ENCODE measurements at places on chromosomes 3 and 15.

- DNase-seq: no peak
Measured at GRCh38 chr3:13750731-13751130, 129.1 kb downstream of the WNT7A start.

- DNase-seq: no peak
Measured at GRCh38 chr3:163863146-163863545, 1215.2 kb downstream of the SI start.

- no peak for DNase-seq
Measured at GRCh38 chr15:19988094-19988660, 553.4 kb downstream of the GOLGA6L6 start.

GRCh38 chr3:30643763-30644462 is 37.5 kb downstream of the TGFBR2 start:
- no peak for DNase-seq

DNA sequence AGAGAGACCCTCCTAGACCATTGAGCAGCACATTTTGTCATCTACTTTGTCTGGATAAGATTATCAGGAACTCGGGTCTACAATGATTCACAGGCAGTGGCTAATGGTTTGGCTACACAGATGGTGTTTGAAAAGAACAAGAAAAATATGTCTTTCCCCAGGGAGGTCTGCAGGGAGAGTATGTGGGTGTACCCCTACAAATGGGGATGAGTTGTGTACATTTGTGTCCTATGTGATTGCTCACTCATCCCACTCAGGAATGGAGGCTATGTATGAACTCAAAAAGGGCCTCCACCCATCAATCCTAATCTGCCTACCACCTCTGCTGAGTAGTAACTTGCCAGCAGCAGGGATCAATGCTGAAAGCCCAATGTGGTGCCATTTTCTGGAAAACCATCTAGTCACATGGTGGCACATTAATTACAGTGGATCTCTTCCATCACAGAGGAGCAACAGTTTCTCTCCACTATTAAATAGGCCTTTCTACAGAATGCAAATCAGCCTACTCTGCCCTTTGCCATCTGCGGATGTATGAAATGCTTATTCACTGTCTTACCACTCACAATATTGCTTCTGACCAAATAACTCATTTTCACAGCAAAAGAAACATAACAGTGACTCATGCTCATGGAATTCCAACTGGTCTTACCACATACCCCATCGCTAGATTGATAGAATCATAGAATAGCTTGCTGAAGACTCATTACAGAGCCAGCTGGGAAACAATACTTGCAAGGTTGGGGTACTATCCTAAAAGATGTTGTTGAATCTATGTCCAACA is 48.3 kb upstream of the TRIM42 start:
- DNase-seq: no peak

DNA sequence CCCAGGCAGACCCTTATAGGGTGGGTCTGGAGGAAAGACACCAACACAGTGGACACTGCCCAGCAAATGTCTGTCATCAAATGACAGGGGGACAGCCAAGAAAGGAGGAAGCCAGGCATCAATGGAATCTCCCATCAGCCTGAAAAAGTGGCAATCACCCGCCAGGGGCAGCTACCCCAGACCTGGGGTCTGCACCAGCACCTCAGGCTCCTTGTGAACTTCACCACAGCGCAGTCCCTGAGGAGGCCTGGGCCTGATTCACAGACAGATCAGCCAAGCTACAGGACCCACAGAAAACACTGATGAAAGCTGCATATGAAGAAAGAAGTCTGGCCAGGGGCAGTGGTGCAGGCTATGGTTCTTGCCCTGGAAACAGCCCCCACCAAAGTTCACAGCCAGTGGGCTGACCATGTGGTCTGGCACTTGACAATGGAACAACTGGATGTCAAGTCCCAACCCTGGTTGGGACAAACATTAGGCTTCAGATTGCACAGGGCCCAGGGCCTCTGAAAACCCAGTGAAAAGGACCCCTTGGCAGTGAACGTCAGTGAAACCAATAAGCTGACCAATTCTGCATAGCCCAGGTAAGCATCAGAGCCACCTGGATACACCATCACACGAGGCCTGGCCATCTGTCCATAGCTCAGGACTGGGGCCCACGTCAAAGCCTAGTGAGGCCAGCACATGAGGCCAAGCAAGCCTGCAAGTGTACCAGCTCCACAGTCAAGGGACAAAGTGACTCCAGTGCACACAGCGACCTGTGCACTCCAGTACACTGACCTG is 29.1 kb downstream of the ALS2CL start:
- no peak for DNase-seq

GRCh38 chr3:85159376-85159775 is 200.6 kb downstream of the CADM2 start:
- no peak for DNase-seq

GRCh38 chr3:88758676-88759075 is 348.7 kb upstream of the EPHA3 start:
- DNase-seq: no peak

- DNase-seq: no peak
Measured at GRCh38 chr3:19348941-19349564, 200.7 kb downstream of the KCNH8 start.

- DNase-seq: no peak
Measured at GRCh38 chr3:141394560-141394959, 26.3 kb downstream of the ZBTB38 start.

- no peak for DNase-seq
Measured at GRCh38 chr3:152309535-152310307, 41.0 kb downstream of the MBNL1 start.

- no peak for DNase-seq
Measured at GRCh38 chr15:94322141-94322540, 90.8 kb downstream of the MCTP2 start.

DNA sequence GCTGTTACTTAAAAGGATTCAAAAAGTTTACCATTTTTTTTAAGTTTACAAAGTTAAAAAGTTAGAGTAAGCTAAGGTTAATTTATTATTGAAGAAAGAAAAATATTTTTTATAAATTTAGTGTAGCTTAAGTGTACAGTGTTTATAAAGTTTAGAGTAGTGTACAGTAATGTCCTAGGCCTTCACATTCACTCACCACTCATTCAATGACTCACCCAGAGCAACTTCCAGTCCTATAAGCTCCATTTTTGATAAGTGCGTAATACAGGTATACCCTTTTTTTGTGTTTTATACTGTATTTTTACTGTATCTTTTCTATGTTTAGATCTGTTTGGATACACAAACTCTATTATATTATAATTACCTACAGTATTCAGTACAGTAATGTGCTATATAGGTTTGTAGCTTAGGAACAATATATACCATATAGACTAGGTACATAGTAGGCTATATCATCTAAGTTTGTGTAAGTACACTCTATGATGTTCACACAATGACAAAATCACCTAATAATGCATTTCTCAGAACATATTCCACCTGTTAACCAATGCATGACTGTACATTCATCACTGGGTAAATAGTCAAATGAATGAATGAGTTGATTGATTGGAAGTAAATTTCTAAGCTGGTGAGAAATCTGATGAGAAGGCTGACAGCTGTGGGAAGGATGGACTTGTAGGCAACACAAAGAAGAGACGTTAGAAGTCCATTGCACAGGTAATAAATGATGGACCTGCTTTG is 95.2 kb upstream of the CDIN1 start:
- DNase-seq: no peak

DNA sequence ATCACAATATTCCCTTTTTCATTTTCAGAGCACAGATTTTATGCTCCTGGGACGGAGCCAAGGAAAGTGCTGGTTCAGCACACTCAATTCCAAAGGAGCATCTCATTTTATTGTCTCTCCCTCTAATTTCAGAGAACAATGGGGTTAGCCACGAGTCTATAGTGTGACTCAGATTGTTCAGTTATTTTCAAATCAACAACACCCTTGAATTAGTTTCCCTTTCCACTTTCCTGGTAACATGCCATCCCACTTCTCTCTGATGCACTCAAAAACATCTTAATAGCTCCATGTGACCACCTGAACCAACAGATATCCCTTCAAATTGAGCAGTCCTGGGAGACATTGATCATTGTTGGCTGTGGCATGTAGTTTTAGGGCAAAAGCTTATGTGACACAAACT is 389.7 kb upstream of the MDFIC2 start:
- no peak for DNase-seq

GRCh38 chr3:17292556-17292955 is 407.8 kb downstream of the PLCL2 start:
- DNase-seq: no peak

GRCh38 chr3:189744235-189744634 is 113.0 kb downstream of the TP63 start:
- no peak for DNase-seq

DNA sequence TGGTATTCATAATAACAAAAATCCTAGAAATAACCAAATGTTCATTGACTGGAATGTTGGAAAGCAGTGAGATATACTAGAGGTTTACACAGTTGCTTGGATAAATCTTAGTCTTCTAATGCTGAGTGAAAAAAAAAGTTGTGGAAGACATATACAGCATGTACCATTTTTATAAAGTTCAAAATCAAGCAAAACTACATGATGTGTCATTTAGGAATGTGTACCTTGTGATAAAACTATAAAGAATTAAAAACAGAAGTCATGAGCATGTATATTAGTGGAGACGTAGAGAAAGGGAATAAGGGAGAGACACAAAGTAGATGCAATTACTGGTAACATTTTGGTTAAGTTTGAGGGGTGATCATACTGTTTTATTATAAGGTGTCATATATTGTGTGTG is 45.2 kb downstream of the FBXL2 start:
- no peak for DNase-seq

DNA sequence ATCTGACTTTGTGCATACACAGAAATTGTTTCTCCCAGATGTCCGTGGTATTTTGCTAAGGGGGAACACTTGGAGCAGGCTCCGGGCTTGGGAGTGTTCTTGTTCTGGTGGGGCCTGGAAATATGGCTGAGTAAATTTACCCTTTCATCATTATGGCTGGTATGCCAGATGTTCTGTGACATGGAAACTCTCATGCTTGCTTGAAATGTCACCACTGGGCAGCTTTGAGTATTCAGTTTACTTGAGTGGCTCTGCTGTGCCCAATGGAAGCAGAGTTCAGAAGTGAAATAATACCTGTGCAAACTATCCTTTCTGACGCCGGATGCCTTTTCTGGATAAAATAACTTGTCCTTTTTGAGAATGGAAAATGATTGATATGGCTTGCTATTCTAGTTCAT is 283.6 kb upstream of the TPM1 start:
- DNase-seq: no peak

DNA sequence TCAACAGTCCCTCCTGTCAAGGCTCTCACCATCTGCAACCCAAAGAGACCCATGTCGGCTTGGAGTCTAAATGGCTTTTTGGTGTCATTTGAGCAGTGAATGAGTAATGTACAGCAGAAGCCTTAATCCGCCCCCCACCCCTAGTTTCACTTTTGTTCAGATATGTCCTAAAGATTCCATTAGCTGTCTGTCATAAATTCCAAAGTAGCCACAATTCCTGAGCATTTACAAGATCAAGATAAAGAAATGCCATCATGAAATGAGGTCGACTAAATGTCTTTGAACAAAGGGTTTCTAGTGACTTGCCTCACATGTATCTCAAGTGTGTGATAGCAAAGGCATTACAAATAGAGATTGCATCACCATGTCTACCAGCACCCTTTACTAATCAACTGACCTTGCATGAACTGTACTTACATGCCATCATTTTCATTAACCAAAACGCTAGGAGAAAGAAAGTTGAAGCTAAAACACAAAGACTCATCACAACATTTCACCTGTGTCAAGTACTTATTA is 123.8 kb upstream of the PHLDB2 start:
- DNase-seq: no peak

DNA sequence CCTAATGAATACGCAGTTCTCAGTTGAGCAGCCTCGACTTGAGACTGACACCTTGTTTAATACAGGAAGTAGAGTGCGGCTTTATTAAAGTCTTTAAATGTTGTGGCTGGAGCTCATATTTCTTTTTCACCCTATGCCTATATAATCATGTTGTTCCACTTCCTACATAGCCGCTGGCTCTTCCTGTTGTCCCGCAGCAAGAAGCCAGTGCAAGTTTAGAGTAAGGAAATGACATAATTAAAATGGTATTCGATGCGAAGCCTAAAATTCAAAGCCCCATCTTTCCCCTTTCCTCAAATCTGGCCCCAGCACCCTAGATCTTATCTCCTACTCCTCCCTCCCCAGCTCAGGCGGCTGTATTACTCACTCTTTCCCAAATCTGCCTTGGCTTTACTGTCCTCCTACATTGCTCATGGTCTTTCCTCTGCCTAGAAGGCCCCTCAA is 7.5 kb upstream of the PHLDB2 start:
- no peak for DNase-seq

DNA sequence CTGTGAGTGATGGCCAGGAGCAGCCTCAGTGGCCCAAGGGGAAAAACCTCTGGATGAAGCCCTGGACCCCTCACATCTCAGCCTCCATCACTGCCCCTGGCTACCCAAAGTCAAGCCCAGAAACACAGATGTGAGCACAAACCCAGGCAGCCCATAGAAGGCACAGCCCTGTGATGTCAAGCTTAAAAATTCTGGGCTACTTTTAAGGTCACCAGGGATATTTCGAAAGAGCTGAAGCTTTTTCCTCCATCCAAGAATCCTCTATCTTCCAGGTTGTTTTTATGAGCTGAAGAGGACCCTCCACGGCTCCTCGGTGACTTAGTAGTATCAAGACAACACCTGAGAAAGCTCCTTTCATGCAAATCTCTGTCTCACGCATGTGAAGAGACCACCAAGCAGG is 11.5 kb downstream of the LIPC start:
- DNase-seq: no peak

DNA sequence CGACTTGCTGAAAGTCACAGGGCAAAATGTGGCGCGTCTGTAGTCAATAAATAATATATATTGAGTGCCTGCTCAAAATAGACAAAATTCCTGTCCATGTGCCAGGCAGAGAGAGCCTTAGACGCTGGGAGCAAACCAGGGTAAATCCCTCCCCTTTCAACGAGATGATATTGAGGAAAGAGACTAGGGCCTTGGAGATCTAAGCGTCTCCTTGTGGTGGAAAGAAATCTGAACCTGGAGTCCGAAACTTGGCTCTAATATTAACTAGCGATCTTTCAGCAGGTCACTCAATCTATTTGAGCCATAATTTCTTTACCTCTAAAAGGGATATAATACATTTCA is 348 bp upstream of the DPP8 start:
- DNase-seq: no peak
